ENCODE measurements at places on chromosomes 7 and 10.
A peak's percentile ranks its signal among the peaks of the same experiment; 100 is the strongest.

- no peak for DNase-seq
These were observed 34.6 kb upstream of the MALRD1 start for GRCh38 chr10:19014034-19014433.

DNA sequence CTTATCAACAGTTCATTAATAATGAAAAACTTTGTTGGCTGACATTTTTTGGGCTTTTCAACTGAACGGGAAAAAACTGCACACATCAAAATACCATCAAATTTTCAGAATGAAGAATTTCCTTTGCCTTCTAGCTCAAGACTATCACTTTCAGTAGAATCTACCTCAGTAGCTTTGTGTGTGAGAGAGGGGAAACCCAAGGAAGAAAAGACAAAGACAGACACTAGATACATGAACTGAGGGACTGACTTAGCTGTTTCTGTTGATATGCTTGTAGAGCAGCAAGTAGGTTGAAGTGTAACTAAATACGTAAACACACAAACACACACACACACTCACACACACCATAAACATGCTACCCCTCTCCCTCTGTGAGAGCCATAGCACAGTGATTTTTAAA is 257.1 kb downstream of the CDK14 start:
- no peak for DNase-seq

DNA sequence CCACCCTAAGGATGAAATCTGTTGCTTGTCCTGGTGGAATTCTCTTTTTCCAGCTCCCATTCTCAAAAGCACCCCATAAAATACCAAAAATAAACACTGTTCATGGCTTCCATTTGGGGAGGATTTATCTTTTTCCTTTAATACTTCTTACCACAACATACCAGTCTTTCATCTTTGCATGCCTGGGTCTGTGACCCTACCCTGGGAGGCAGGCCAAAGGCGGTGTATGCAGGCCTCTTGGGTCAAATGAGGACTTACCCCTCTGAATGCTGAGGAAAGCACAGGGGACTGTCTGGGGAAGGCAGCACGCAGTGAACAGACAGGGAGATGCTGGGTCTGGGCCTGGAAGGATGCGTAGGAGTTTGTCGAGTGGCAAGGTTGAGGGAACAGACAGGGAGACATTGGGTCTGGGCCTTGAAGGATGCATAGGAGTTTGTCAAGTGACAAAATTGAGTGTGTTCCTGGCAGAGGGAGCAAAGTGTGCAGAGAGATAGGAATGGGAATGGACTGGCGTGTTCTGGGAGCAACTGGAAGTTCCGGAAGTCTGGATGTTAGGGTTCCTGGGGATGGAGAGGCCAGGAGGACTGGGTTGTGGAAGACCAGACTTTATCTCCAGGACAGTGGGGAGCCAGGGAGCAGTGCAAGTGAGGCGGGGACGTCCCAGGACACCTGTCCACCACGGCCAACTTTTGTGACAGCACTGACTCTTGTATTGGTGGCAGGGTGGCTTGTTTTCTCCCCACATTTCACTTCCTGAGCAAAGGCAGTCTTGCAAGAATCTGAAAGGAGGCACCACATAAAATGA is 40.8 kb downstream of the MYL10 start:
- peak; percentile 10 for DNase-seq

- DNase-seq = no peak
These were observed 23.0 kb downstream of the CRPPA start for GRCh38 chr7:16398146-16399017.

- peak; percentile 45 for DNase-seq
These were observed 33.4 kb downstream of the XPNPEP1 start for GRCh38 chr10:109889867-109890266.

GRCh38 chr7:85177316-85177715 is 9.5 kb downstream of the SEMA3D start:
- no peak for DNase-seq

GRCh38 chr7:84510505-84510904 is 315.9 kb upstream of the SEMA3A start:
- DNase-seq = no peak

GRCh38 chr7:139776486-139777132 is 1.2 kb downstream of the HIPK2 start:
- no peak for DNase-seq

GRCh38 chr10:32109603-32110002 is 53.4 kb upstream of the KIF5B start:
- DNase-seq = no peak

GRCh38 chr7:84422790-84423189 is 228.2 kb upstream of the SEMA3A start:
- no peak for DNase-seq

GRCh38 chr10:117757086-117757720 is 214.7 kb downstream of the EMX2 start:
- no peak for DNase-seq

- no peak for DNase-seq
These were observed 266.0 kb downstream of the GRID1 start for GRCh38 chr10:86100581-86101061.

- DNase-seq = no peak
These were observed 108.4 kb downstream of the CYTH3 start for GRCh38 chr7:6164010-6164409.

GRCh38 chr7:122316467-122317388 is 12.2 kb upstream of the FEZF1 start:
- DNase-seq = no peak

DNA sequence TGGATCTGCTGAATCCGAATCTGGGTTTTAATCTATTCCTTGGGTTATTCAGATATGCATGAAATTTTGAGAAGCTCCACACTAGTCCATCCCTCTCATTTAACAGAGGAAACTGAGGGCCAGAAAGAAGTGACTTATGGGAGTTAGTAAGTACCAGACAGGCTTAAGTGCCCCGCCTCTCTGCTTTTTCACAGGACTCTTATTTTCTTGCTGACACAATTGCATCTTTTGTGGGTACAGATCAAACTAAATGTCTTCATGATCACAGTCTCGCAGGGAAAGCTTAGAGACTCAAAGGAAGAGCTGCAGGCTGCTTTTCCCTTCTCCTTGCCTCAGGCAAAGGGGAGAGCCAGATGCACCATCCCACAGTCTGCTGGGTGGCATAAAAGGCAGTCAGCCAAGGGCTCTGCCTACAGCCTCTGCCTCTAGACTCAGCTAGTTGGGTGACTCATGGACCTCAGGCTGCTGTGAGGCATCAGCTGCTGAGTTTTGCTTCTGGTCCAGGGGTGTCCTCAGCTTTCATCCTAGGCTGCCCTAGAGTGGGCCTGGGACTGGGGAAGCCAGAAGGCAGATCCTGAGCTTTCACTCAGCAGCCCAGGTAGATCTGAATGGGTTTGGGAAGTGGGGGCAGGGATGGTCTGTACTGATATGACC is 11.6 kb downstream of the GOLGA7B start:
- DNase-seq = peak; percentile 55

DNA sequence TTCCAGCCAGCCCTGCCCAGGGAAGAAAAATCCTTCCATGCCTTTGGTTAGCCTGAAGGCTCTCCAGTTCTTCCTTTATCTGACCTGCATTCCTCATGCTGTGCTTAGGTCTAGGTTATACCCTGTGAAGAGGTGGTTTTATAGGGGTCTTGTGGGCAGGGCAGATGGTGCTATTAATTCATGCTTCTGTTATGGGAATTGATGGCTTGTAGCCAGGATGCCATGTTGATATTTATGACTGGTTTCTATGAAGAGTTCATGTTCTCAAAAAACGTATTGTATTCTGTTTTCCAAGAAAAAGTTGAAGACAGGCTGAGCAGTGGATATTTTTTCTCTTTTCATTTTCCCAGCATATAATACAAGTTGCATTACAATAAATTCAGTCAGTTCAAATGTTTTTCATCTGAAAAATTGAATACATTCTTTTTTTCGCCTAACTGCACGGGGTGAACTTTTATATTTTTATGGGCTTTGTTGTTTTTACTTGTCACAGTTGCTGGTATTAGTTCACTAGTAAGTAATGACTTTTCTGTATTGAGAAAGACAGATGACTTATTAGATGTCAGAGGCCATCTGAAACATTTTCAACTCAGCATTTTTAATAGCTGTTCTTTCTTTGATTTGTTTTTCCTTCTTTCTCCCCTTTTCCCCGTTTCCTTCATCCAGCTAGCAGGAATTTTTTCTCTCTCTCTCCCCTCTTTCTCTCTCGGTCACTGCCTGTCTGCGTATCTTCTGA is 322.8 kb downstream of the LRMDA start:
- no peak for DNase-seq

DNA sequence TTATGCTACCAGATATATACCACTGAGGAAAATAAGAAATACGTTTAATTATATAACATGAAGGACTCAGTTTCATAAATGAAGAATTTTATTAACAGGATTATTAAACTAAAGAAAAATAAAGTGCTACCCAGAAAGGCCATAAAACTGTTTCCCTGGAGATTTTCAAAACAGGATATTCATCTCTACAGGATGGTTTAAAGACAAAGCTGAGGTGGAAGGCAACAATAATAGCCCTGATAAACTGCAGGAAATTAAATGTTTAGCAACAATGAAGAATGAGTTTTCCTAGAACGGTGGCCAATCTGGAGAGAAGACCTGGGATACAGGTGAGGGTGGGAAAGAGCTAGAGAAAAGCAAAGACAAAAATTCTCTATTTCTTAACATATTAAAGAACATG is 11.9 kb downstream of the RHEB start:
- DNase-seq = no peak

DNA sequence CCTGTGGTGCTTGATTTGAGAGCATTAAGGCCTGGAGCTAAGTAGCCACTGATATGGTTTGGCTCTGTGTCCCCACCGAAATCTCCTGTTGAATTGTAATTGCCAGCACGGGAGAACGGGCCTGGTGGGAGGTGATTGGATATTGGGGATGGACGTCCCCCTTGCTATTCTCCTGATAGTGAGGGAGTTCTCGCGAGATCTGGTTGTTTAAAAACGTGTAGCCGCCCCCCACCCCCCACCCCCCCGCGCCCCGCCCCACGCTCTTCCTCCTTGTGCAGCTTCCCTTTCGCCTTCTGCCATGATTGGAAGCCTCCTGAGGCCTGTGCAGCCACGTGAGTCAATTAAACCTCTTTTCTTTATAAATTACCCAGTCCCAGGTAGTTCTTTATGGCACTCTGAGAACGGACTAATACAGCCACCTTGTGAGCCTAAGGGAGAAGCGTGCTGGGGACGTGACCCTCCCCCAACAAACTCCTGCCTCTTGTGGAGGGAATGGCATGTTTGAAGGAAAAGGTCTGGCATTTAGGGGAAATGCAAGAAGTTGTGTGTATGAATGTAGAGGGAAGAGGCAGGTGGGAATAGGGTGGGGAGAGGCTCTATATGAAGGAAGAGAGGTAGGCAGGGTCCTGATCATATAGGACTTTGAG is 118.0 kb upstream of the KMT2C start:
- DNase-seq = no peak

GRCh38 chr7:103149808-103150180 is 895 bp upstream of the NAPEPLD start:
- DNase-seq = no peak

GRCh38 chr7:139825666-139826290 is 3.3 kb upstream of the TBXAS1 start:
- DNase-seq = no peak

DNA sequence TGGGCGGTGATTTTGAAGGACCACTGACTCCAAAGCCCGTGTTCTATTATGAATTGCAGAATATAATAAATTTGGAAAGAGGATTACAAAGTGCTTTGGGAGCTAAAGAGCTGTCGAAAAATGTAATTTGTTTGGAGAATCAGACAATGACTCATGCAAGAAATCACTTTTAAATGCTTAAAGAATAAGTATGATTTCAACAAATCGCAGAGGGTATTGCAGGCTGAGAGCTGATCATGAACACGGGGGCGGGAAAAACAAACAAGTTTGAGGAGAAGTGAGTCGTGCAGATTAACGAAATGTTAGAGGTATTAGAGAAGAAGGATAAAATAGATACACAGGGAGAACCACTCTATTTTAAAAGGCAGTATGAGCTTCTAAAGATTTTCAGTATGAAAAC is 4.9 kb upstream of the HACD1 start:
- DNase-seq = no peak

DNA sequence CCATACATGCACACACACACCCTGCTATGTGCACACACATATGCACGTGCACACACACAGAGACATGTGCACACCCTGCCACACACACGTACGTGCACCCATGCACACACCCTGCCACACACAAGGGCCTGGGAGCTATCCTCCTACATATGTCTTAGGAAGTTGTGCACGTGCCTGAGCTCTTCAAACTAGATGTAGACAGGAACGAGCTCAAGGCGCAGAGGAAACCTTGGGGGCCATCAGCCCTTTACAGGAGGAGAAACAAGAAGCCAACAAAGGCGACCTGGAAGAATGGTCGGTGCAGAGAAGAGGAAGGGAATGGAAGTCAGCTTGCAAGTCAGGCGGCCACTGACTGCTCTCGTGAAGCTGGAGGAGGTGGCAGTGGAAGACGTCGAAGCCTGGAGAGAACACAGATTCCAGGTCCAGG is 58.7 kb downstream of the AOC1 start:
- DNase-seq = no peak

DNA sequence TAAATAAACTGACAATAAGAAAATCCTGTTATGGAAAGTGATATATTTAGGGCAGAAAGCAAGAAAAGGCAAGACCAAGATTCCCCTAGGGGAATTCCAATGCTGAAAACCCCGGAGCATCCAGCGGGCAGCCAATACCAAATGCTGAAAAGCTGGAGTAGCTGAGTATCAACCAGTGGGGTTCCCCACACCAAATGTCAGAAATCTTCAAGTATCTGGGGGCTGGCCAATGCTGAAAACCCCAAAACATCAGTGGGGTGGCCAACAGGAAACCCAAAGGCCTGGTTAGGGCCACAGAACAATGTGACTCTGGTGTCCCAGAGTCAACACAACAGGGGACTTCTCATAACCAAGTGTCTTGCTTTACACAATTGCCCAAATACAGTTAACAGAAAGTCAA is 271.8 kb upstream of the CACNA2D1 start:
- DNase-seq = no peak

GRCh38 chr7:149248777-149249176 is 9.3 kb downstream of the ZNF212 start:
- no peak for DNase-seq

DNA sequence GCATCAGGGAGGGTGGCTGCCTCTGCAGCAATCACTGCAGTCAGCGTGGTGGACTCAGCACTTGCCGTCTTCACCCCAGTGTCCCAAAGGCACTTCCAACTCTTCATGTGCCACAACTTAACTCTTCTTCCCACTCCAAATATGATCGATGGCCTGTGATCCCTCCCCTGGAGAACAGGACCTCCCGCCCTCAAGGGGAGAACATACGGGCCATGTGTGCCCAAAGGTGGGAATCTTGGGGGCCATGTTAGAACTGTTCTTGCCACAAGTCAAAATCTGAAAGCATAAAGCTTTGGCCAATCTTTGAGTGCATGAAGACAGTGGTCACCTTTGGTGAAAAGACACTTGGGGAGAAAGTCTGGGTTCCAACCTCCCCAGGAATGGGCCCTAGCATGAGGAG is 368.5 kb upstream of the MGMT start:
- DNase-seq = no peak

DNA sequence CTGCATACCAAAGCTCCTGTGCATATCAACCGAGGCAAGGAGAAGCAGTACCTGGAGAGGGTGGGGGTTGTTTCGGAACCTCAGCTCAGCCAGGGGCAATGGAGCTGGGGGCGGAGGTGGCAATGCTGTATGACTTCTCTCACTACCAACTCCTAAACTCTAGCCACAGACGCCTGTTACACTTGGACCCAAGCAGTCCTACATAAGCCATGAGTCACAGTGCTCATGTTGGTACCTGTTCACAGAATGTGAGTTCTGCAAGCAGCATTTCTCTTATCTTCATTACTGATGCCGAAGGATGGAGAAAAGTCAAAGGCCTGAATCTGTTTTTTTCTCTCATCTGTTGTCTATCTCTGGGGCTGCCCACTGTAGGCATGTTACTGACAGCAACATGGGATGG is 3.2 kb upstream of the RAB18 start:
- no peak for DNase-seq
